ENCODE measurements at places on chromosomes 11 and 22.

GRCh38 chr11:117392001-117392690 lies 64.5 kb downstream of the CEP164 start:
- DNase-seq: no peak

DNA sequence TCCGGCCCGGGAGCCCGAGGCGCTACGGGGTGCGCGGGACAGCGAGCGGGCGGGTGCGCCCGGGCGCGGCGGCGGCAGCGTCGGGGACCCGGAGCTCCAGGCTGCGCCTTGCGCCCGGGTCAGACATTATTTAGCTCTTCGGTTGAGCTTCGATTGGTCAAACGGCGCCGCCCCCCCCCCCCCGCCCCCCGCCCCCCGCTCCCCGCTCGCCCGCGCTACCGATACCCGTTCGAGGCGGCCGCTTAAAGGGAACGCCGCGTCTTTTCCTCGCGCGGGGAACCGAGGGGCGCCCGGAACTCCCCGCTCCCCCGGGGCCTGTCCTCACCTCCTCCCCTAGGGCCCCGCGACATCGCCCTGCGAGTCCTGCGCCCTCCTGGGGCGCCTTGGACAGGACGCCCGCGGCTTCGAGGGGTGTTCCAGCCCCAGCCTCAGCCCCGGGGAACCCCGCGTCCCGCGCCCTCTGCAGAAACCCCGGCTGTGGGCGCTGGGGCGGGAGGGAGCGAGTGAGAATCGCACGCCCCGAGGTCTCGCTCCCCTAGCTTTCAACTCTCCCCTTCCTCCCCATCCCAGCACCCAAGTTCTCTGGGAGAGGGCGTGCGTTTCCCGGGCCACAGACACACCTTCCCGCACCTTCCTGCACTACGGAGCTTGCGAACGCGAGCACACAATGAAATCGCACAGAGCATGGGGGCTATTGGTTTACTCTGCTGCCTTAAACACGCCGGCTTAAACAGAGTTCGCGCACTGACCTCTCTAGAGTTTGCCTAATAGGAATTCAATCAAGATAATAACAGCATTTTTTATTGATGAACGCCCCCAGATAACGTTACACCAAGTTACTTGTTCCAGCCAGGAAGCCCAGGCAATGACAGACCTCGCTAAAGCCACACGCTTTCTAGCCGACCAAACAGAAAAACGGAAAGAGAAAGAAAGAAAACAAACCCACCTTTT lies at the start of gene BDNF:
Gene BDNF (minus strand): TSS at position 105 of the 951 bp plus-strand sequence. CDS start 41,891 bp downstream, outside the sequence.
- DNase-seq: no peak

- no peak for DNase-seq
These were observed 6.6 kb downstream of the C2CD2L start for GRCh38 chr11:119113716-119114115.

- DNase-seq: no peak
These were observed 140.6 kb downstream of the AASDHPPT start for GRCh38 chr11:106218106-106218505.

DNA sequence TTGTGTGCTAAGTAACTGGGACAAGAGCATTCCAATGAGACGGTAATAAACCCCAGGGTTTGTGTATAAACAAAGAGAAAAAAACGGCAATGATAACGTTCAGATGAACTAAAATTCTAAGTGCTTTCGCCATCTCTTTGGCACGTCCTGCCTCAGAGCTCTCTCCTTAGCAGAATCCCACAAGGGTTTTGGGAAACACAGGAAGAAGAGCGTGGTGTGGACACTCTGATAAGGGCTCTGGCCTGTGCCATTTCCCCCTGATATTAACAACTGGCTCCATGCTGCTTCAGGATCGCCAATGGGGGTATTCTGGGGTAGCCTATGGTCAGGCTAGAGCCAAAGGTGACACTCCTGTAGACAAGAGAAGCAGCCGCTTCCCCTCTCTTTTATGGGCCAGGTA lies 18.4 kb downstream of the ABCC8 start:
- no peak for DNase-seq

DNA sequence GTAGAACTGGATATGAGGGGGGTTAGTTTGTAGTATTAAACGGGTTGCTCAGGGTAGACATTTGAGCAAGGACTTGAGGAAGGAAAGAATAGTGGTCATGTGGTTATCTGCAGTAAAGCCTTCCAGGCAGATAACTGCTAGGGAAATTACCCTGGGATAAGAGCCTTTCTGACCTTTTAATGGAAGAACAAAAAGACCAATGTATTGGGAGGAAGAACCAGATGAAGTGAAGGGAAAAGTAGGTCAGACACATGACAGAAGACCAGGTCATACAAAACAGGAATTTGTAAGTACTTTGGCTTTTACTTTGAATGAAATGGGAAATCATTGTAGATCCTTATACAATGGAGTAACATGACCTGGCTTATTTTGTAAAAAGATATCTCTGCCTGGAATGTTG lies 241.9 kb upstream of the CTSC start:
- DNase-seq: no peak

- DNase-seq: no peak
These were observed 98.9 kb upstream of the SLC5A12 start for GRCh38 chr11:26820739-26821138.

DNA sequence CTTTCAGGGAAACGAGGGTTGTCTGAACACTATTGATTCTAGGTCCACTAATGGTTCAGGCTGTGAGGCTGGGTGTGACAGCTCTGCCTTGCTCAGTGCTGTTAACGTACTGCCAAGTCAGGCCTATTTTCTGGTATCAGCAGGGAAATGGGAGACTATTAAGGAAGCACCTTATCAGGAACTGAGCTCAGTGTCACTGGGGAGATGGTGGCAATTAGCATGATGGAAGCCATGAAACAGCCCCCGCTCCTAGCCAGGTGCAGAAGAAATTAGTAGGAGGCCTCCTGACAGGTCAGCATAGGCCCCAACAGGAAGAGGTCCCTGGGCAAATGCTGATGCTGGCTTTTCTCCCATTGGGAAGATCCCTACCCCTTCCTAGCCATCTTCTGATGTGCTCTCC lies 42.6 kb upstream of the LMO2 start:
- DNase-seq: no peak

DNA sequence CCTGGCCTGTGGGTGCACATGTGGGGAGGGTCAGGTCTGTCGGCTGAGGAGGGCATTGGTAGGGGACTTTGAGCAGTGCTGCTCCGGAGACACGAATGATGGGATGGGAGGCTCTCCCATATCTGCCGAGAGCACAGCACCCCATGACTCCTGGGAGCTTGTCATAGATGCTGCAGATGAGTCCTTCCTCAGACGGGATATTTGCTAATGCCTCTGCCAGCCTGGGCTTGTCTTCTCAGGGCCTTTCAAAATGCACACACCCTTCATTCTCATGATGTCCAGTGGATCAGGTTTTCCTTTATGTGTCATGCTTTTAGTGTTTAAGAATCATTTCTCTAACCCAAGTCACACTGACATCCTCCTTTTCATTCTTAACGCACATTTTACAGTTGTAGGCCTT lies 8.1 kb upstream of the RNH1 start:
- no peak for DNase-seq

DNA sequence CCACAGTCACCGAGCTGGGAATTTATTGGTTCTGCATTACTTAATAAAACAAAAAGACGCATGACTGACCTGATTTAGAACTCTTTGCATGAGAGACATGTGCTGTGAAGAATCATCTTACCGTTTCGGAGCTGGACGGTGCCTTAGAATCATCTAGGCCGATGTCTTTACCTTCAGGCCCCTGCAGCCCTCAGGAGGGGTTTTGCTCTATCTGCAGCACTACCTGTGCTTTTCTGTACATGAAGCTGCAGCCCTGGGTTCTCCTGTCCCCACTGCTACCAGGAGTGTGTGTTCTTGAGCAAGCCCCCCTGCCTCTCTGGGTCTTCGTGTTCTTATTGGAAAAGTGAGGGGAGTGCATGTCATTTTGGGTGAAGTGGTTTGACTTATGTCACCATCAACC lies 94.0 kb upstream of the OR4B1 start:
- no peak for DNase-seq

DNA sequence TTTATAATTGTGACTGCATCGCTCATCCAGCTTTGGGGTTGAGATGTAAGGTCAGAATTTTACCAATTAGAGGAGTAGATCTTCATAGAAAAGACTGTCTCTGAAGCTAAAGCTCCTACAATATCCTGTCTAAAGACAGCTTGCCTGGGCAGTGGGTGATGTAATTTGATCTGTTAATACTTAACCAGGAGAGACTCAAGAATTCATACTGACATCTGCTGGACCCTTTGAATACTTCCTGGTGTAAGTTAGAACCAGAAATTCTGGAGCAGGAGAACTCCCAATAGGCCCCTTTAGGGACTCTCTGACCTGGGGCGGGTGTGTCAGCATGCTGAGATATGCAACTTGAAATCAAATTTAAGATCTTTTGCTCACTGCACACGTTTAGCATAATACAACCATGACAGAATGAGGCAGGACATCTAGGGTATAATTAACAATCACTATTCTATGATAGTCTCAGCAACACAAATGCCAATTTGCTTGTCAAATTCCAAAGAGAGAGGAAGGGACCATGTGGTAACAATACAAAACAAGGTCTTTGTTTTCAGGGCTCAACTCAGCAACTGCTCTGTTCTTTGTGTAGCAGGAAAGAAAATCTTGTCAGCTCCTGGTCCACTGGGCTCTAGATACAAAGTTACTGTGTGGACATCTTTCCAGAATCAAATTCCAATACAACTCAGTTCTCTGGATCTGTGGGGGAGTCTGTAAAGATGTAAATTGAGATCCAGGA lies 143.9 kb downstream of the INSC start:
- no peak for DNase-seq
